ENCODE measurements at places on chromosomes 12 and 14. TPM values are rescaled to one million over a fixed set of nuclear protein-coding genes. Genes with fewer than 3 reads are reported as not detected.

DNA sequence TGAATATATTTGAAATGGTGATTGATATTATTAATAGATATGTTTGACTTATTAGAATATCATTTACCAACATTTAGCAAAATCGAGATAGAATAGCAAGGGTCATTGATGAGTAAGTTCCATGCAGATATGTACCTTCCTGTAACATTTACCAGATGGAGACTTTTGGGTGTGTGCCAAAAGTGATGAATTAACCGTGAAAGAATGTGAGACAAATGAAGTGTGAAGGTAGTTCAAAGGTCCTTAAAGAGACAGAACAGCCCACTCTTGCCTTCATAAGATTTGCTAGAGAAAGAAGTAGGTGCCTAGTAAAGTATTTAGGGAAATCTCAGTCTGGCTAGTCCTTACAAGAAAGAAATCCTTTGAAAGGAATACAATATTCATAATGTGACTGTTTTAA is 45.5 kb downstream of the FGD4 start:
- no peak overlapping the region for H3K4me3 ChIP-seq
- H3K27ac ChIP-seq = no peak overlapping the region
- no peaks in the 10 kb centered on the region for H3K27me3 ChIP-seq
- peaks cover 3% of the 10 kb centered on the region for H3K4me1 ChIP-seq
- no peak for DNase-seq

- H3K4me1 ChIP-seq = peaks cover 72% of the 10 kb centered on the region
- DNase-seq = no peak
- H3K36me3 ChIP-seq = peaks cover 45% of the 10 kb centered on the region
- H3K27me3 ChIP-seq = no peaks in the 10 kb centered on the region
- H3K4me3 ChIP-seq = no peak overlapping the region
Measured at GRCh38 chr12:91103101-91103500, 8.2 kb downstream of the LUM start.

DNA sequence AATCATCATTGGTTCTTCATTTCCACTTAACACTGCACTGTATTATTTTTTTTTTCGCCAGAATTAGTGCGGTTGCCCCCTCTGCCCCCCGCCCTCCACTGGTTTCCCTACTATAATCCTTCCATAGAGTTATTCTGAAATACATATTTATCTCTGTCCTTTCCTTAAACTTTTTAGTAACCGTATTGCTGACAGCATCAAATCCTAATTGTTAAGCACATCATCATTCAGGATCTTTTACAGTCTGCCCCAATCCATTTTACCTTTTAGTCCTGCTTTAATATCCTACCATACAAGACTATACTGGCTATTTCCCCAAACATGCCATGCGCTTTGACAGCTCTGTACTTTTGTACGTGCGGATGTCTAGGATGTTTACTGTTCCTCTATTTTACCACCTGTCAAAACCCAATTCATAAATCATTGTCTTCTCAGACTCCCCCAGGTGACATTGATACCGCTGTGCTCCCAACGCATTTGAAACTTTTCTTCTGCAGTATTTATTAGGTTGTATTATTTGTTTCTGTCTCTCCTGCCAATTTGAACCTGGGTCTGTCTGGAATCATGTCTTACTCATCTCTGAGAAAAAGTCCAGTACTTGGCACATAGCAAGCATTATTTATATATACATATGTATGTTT is 1.0 kb downstream of the FGFR1OP2 start:
- H3K36me3 ChIP-seq = peaks cover 4% of the 10 kb centered on the region
- H3K27ac ChIP-seq = peak overlapping the region; percentile 100
- peaks cover 54% of the 10 kb centered on the region for H3K4me1 ChIP-seq
- no peak for DNase-seq
- no peaks in the 10 kb centered on the region for H3K27me3 ChIP-seq
- peak overlapping the region; percentile 98 for H3K4me3 ChIP-seq

The LBHD2 gene
- total RNA-seq = not detected

DNA sequence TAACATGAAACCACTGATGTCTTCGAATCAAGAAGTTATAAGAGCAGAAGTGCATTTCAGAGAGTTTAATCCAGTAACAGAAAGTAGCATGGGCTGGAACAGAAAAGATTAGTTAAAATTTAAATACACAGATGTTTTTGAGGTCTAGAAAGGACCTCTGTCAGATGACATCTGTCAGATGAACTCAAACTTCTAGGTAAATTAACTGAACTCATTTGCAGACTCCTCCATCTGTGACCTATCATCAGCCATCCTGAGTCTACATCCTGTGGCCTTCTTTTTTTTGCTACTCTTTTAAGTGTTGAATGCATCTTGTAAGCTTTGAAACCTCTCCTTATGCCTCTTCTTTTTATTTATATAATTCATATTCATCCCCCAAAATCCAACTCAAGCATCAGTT is 53.3 kb downstream of the C2CD5 start:
- no peak overlapping the region for H3K4me3 ChIP-seq
- no peaks in the 10 kb centered on the region for H3K27me3 ChIP-seq
- H3K4me1 ChIP-seq = peaks cover 5% of the 10 kb centered on the region
- no peak for DNase-seq

DNA sequence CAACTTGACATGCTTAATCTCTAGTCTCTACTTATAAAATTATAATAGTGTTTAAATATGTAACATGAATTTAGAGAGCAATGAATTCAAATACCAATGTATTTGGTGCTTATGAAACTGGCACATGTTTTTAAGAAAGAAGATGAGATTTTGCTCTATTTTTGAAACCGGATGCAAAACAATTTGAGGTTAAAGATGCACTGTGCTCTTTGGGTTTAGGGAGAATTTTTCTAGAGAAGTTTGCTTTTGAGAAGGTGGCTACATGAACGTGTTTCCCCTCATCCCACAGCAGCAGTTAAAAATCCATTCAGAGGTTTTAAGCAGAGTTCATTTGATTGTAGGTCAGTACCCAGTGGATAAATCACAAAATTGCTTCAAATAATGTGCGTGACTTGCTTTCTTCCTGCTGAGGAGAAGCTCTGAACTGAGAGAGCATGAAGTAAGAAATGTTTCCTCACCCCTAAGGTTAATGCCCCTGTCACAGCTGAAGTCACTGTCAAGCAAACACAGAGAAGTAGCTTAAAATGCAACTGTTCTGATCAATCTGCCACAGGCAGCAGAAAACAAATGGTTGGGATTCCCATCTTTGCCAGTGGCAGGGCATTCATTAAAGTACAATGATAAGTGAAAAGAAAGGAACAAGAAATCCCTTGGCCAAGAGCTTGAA is 241.9 kb upstream of the SYT1 start:
- H3K27ac ChIP-seq = no peak overlapping the region
- H3K27me3 ChIP-seq = no peaks in the 10 kb centered on the region
- H3K4me1 ChIP-seq = no peaks in the 10 kb centered on the region
- no peak overlapping the region for H3K4me3 ChIP-seq
- DNase-seq = no peak
- peaks cover 3% of the 10 kb centered on the region for H3K36me3 ChIP-seq
